CD4-positive, alpha-beta T cell treated with Interferon alpha-2 for 1 hour (primary cell): ENCODE measurements at places on chromosomes 2 and 18.

DNA sequence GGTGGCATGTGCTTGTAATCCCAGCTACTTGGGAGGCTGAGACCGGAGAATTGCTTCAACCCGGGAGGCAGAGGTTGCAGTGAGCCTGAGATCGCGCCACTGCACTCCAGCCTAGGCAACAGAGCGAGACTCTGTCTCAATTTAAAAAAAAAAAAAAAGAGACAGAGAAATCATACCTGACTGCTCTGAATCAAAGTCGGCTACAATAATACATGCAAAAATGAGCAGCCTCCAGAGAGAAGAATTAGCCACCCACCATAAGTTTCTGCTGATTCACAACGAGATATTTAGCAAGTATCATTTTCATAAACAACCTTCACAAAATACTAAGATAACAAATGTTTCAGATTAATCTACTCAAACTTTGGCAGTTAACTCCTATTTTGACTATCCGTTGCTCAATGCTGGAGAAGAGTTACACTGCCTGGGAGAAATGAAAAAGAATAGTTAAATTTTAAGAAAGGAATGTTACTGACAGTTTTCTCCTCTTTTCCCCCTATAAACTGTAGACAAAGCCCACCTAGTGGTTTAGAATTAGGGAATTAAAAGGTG is 1.5 kb downstream of the OSBPL1A start:
- no peak for DNase-seq

GRCh38 chr18:57122936-57123510 is 23.9 kb upstream of the BOD1L2 start:
- DNase-seq: no peak

GRCh38 chr2:211055438-211055837 is 499.0 kb downstream of the CPS1 start:
- no peak for DNase-seq

DNA sequence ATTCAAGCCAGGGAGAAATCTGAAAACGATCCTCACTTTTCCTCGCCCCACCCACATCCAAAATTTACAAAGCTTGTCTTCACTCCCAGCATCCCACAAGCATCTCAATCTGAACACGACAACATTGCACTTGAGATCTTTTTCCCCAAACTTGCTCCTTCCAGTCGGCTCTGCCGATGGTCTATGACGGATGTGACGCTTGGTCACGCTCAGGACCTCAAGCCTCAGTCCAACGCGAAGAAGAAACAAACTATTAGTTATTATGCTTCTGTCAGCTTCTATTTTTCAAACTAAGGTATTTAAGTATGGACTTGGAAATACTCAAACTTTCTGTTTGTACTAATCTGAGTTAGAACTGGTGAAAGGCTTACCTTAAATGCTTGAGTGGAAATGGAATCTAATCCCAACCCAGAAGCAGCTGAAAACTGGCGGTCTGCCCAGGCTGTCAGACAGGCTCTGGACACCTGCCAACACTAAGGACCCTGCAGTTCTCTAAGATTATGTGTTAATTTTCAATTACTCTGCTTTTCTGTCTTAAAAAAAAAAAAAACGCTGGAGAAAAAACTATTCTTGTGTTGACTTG is 132.1 kb upstream of the DNMT3A start:
- DNase-seq: no peak

DNA sequence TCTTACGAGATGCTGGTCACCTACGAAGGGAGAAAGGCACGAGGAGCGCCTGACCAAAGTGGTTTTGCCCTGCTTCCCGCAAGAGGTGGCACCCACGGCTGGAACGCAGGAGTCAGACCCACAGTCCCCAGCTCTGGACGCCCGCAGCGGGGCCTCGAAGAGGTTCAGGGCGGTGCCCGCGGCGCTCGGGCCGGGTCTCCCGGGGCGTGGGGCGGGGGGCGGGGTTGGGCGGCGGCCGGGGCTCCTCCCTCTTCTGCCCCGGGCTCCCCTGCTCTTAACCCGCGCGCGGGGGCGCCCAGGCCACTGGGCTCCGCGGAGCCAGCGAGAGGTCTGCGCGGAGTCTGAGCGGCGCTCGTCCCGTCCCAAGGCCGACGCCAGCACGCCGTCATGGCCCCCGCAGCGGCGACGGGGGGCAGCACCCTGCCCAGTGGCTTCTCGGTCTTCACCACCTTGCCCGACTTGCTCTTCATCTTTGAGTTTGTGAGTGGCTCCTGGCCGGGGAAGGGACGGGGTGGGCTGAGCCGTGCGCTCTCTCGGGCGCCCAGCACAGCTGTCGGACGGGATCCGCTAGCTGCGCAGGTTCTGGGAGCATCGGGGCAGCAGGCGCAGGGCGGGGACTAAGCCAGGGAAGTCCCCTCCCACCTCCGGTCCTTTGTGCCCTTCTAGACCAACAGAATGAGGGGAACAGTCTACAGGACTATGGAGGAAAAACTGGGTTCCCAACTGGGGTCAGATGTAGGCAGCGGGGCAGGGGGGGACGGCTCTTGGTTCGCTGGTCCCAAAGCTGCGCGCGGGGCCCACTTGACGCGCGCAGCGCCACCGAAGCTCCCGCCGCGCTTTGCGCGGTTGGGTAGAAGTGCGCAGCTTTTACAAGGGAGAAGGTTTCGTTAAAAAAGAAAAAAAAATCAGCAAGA is at the start of gene MAL:
Gene MAL, plus strand, starts transcription at position 303 of the 914 bp plus-strand sequence. Its CDS starts 85 bp downstream, at position 388.
- peak; percentile 63 for DNase-seq

- DNase-seq: no peak
Observed at GRCh38 chr2:199946836-199947235, 8.5 kb downstream of the TYW5 start.

DNA sequence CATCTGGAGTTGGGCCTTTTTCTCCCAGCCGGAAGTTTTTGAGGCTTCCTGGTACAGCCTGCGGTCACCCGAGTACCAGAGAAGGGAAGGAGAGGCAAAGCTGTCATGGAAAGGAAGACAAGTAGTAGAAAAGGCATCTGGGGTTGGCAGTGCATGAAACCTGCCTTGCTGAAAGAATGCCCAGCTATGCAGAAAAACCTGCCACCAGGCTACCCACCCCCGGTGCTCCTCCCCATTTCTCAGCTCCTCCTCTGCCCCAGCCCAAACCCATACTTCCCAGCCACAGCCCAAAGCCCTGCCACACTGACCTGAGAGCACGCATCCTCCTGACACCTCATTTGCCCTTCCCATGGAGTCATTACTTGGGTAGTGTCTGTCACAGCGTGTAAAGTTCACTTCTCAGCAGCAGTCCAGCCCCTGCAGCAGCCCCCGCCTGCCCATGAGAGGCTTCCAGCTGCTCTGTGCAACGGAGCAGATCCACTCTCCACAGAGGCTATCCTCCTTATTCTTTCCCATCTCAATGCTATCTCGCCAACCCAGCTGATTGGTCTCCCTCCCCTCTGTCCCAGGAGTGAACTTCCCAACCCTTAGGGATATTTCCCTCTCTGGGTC is 40.4 kb upstream of the MAL start:
- DNase-seq: no peak

- no peak for DNase-seq
Observed at GRCh38 chr2:195445639-195446038, 211.4 kb upstream of the SLC39A10 start.

DNA sequence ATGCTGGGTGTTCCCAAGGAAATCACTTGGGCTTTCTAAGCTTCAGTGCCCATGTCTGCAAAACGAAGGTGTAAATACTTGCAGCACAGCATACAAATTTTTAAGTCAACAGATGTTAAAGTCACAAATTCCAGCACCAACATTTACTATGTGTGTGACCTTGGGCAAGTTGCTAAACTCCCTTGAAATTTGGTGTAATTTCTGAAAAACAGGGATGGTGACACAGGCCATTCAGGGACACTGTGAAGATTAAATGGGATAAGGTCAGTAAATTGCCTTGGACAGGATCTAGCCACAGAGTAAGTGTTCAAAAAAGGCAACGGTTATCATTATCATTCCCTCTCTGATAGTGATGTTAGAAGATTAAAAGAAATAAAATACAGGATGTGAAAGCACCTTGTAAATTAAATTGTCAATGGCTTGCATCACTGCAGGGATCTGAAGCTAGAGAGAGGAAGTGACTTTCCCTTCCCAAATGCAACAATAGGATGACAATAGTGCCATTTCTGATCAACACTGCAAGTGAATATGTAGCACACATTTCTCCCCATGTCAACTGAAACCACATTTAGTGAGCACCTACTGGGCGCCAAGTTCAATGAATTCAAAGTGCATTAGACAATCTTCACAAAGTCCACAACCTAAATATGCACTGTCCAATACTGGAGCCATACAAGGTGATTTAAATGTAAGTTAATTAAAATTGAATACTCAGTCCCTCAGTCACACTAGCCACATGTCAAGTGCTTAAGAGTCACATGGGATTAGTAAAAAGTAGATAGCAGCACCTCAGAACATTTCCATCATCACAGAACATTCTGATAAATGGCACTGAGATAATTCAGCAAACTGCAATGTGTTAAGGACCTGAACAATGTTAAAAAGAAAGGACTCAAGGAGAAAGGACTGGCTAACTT is 81.2 kb downstream of the STK39 start:
- DNase-seq: no peak

- DNase-seq: no peak
Observed at GRCh38 chr18:74937291-74937690, 271.6 kb downstream of the PTGR3 start.

GRCh38 chr18:686339-687111 is 25.9 kb downstream of the ENOSF1 start:
- DNase-seq: no peak

- DNase-seq: no peak
Observed at GRCh38 chr18:12113999-12114646, 20.5 kb downstream of the ANKRD62 start.

DNA sequence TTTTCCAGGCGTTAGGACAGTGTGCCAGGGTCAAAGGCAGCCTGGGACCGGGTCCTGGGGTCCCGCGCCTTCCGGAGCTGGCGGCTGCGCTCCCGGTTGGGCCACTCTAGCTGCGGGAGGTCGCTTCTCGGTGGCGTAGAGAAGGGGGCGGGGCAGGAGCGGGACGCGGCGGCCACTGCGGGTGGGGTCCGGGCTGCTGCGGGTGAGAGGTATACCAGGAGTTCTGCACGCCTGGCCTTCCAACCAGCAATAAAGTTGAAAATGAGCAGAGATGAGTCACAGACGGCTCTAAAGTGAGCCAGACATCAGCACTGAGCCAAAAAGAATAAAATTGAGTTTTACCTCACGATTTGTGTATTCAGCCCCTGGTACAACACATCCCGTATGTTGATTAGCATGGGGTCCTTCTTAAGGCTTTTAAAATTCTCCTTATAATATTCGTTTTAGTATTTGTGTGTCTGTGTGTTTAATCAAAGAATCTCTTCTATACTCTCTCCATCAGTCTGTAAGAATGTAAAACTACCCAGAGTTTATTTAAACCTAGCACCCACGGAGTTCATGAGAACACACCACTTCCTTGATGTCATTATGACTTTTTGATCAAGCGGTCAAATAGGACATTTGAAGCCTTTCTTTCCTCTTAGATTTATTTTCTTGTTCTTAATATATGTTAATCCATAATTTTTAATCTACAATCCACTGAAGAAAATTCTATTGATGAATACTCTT is at the start of gene C1GALT1C1L:
Gene C1GALT1C1L, minus strand, starts transcription at position 108 of the 729 bp plus-strand sequence. Its CDS starts 107 bp downstream, at position 1.
- no peak for DNase-seq

DNA sequence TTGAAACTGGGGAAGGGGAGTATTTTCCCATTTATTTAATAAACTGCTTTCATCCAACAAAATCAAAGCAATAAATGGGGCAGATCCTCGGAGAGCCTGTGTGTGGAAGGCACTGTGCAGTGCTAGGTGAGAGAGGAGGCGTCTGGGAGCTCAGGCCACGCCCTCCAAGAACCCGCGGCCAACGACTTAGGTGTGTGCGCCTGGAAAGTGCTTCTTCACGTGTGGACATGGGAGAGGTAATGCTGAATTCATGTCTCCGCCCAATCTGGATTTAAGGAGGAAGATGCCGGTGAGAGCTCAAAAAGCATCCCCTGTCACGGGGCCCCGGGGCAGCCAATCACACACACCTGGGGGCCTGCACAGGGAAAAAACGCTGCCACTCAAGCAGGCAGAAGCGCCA is 77.4 kb downstream of the HDAC4 start:
- no peak for DNase-seq

- DNase-seq: no peak
Observed at GRCh38 chr18:48059455-48060010, 129.1 kb upstream of the SMAD2 start.

GRCh38 chr2:23669413-23670244 is 257.3 kb downstream of the ATAD2B start:
- DNase-seq: no peak
